Skeletal muscle tissue (tissue), 5 donors: ENCODE measurements at places on chromosomes 1 and 21. TPM values are rescaled to one million over a fixed set of nuclear protein-coding genes. Genes with fewer than 3 reads are reported as not detected.

FALEC gene
- not detected for total RNA-seq

RGS13 gene
- total RNA-seq, result under 0.01 TPM

KLHL17 gene
- 1.0 TPM for total RNA-seq

BCL2L15 gene
- under 0.01 TPM for total RNA-seq

PAQR7 gene
- total RNA-seq, result 7.3 TPM

CRP gene
- total RNA-seq, result not detected

ARHGEF19 gene
- 0.52 TPM for total RNA-seq

RGSL1 gene
- total RNA-seq, result not detected

CD164L2 gene
- total RNA-seq, result not detected

S100A7 gene
- not detected for total RNA-seq

AADACL3 gene
- total RNA-seq, result not detected
